ENCODE measurements at places on chromosomes 11 and 22. TPM values are rescaled to one million over a fixed set of nuclear protein-coding genes. Genes with fewer than 3 reads are reported as not detected.
A peak's percentile ranks its signal among the peaks of the same experiment; 100 is the strongest.

GRCh38 chr11:29773656-29774264 is 243.1 kb downstream of the KCNA4 start:
- DNase-seq, result no peak

DNA sequence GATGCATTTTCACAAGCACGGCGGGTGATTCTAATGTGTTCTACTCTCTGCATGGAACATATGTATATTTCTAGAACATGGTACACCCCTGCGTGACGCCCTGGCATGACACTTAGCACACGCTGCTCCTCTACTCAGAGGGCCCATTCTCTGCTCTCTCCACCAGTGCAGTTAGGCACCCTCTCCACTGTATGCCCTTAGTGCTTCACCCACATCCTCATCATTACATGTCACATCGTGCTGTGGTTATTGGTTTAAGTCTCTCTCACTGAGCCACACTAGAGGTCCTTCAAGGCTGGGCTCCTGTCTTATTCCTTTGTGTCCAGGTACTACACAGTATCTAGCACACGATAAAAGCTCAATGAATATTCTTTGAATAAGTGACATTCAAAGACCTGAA is 16.7 kb downstream of the TMPRSS13 start:
- DNase-seq, result no peak

GRCh38 chr11:132913886-132914285 is 618.4 kb downstream of the OPCML start:
- no peak for DNase-seq

GRCh38 chr11:131824771-131825170 is 454.4 kb downstream of the NTM start:
- no peak for DNase-seq

The KBTBD4 gene
- total RNA-seq, result 19.7 TPM

The BATF2 gene
- total RNA-seq, result not detected

GRCh38 chr11:20037396-20038153 is 122.7 kb downstream of the DBX1 start:
- no peak for DNase-seq

The OR4C46 gene
- not detected for total RNA-seq

The TRIM49D2 gene
- not detected for total RNA-seq

DNA sequence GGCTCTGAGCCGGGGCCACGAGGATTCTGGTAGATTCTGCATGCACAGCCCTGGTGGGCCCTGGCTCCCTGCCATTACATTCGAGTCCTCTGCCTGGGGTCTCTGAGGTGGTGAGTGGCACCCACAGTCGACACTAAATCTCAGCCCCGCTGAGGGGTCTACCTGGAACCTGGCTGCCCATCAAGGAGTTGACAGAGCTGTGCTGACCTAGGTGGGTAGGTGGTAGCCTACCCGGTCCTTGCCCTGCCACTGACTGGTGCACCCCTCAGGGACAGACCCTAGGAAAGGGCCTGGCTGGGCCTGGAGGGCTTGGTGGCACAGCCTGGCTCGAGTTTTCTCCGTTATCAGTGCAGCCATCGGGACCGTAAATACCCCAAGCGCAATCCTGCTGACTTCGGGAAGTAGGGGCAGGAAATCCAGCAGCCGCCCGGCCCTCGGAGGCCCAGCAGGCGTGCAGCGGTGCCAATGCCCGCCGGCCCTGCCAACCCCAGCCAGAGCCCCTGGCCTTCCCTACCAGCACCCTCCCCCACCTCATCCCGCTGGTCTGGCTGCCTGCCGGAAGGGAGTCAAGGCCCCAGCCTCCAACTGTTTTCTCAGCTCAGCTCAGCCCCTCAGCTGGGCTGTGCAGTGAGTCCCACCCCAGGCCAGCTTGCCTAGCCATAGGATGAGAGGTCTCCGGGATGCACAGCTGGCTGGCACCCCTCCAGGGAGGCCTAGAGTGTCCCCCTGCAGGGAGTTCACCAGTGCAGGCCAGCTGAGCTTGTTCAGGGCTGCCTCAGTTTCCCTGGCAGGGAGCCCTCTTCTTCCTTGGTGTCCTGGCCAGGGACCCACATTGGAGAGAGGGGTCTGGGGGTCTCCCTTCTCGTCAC is 80.4 kb upstream of the KCNQ1OT1 start:
- DNase-seq, result peak; percentile 82

- DNase-seq, result no peak
Observed at GRCh38 chr11:64736654-64737053, 7.3 kb downstream of the RASGRP2 start.

DNA sequence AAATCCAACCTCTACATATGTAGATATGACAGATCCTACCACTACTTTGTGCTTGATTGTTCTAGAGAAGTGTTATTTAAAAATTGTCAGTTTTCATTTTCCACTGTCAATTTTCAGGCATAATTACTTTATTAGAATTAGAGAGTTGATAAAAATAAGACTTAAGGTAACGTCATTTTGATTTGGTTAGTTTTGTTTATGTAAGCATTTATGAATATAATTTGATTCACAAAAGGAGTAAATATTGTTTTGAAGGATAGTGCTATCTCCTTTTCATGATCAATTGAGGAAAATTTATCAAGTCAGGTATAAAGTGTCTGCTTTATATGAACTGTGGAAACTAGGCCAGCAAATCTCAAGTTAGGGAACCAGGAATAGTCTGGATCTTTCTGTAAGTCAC is 42.6 kb upstream of the PITPNB start:
- DNase-seq, result no peak

The SLC5A12 gene
- total RNA-seq, result 0.76 TPM

The SAA1 gene
- total RNA-seq, result not detected

DNA sequence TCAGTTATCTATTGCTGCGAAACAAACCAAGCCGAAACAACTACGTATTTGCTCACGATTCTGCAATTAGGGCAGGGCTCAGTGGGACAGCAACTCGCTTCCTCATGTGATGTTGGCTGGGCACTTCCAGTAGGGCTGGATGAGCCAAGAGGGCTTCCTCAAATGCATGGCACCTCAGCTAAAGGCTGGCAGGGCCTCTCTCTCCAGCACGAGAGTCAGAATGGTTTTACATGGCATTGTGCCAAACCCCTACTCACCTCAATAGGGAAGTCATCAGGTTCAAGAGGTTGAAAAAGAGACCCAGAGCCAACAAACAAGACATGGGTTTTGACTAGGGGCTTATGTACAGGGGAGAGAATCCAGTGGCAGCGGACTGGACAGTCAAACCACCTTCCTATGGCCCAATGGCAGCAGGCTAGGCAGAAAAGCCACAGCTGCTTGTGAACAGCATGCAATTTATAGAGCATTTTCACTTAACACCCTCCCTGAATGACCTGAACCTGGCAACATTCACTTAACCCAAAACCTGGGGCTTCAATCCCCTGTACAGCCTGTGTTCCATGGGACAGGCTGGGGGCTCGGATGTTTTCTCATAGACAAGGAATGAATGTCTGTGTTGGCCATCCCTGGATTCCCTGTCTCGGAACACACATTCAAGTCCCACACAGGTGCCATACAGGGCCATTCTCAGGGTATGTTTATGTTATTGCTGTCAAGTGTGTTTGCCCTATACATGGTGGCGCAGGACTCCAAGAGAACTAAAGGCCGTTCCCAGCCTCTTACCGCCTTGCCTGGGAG is 154.2 kb upstream of the NAV2 start:
- no peak for DNase-seq

The OR6A2 gene
- total RNA-seq, result not detected

DNA sequence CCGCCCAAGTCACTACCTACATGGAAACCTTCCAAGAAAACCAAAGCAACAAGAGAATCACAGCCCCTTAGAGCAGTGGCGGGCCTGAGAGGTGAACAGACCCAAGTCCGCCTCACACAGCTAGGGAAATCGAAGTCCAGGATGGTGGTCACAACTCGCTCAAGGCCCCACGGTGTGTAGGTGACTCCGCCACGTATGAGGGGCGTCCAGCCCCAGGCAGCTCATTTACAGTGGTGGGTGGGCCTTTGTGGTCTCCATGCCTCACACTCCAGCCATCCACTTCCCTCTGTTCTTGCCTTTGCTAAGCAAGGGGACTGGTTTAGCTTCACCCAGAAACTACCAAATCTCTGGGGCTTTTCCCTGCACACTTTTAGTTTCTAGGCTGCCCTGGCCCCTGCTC is 9.7 kb upstream of the TCF20 start:
- DNase-seq, result no peak

DNA sequence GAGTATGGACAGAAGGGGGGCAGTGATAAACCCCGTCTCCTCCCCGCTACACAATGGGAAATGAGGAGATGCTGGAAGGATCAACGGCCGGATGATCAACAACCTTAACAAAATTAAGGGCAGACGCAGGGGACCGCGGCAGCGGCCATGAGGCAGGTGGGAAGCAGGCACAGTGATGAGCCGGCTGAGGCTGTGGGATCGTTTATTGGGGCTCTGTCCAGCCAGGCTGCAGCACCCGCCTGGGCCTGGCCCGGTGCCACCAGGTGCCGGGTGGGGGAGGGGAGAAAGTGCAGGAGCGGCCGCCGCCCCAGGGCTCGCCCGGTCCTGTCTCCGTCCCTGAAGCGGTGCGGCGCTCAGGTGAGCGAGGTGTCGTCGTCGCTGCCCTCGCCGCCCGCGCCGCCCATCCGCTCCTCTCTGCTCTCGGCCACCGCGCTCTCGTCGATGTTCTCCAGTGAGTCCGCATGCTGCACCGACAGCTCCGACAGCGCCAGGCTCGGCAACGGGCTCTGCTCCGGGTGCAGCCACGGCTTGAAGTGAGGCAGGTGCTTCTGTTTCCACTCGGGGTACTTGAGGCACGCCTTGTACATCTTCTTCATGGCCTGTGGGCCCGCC is 2.4 kb upstream of the ARAP1 start:
- DNase-seq, result no peak

DNA sequence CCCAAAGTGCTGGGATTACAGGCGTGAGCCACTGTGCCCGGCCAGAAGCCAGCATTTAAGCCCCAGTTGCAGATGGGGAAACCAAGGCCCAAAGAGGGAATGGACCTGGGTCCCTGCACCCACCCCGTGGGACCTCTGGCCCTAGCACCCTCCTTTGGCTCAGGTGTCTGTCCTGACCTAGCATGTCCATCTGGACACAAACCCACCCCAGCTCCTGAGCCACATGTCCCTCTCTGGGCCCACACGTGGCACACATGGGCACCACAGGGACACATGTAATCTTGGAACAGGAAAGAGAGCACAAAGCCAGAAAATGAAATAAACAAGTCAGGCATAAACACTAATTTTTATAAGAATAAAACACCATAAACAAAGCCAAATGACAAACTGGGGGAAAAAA is 9.6 kb downstream of the GGT5 start:
- no peak for DNase-seq

The CABP4 gene
- not detected for total RNA-seq
